Prostate gland (tissue), 2 donors: ENCODE measurements at places on chromosomes 6 and 20. TPM values are rescaled to one million over a fixed set of nuclear protein-coding genes. Genes with fewer than 3 reads are reported as not detected.

Gene RAD21L1
- total RNA-seq, result not detected

Gene BMP2
- total RNA-seq, result 5.6 TPM

Gene EYS
- total RNA-seq, result 0.18 TPM

Gene UFL1
- 21.2 TPM for total RNA-seq

Gene NMBR
- not detected for total RNA-seq

Gene FGD2
- 17.9 TPM for total RNA-seq

Gene RAMACL
- total RNA-seq, result 1.1 TPM

Gene STMND1
- total RNA-seq, result 15.6 TPM

Gene KCNQ5
- 3.6 TPM for total RNA-seq

Gene SMLR1
- not detected for total RNA-seq

Gene HLA-DRB1
- total RNA-seq, result 22.1 TPM

Gene HCRTR2
- total RNA-seq, result not detected

Gene RSPO3
- total RNA-seq, result 4.8 TPM

Gene RBL1
- 9.7 TPM for total RNA-seq

Gene TNF
- 0.23 TPM for total RNA-seq

Gene OR2J1
- not detected for total RNA-seq

Gene MEI4
- not detected for total RNA-seq

Gene PHACTR3
- not detected for total RNA-seq

Gene ASIP
- 3.6 TPM for total RNA-seq

Gene NRN1
- 1.1 TPM for total RNA-seq

Gene IP6K3
- 2.5 TPM for total RNA-seq

Gene EPPIN
- total RNA-seq, result 137 TPM

Gene MAPK13
- 34.6 TPM for total RNA-seq

Gene WDR27
- total RNA-seq, result 17.8 TPM

Gene DEFB124
- not detected for total RNA-seq

Gene MMP24
- total RNA-seq, result 1.7 TPM

Gene PI3
- total RNA-seq, result not detected

Gene HSPA1B
- total RNA-seq, result 331 TPM

Gene BTNL2
- total RNA-seq, result not detected

Gene C6orf132
- 45.9 TPM for total RNA-seq

Gene CBLN4
- total RNA-seq, result 0.18 TPM

Gene DNAH8
- total RNA-seq, result 0.36 TPM

Gene SUMO4
- total RNA-seq, result 2.4 TPM

Gene TP53TG5
- total RNA-seq, result not detected

Gene SCGN
- not detected for total RNA-seq

Gene CALHM5
- 1.8 TPM for total RNA-seq

Gene C2
- 16.0 TPM for total RNA-seq

Gene NTSR1
- not detected for total RNA-seq

Gene TEAD3
- total RNA-seq, result 34.1 TPM

Gene SNTA1
- total RNA-seq, result 25.4 TPM

Gene FNDC1
- total RNA-seq, result 0.51 TPM

Gene DDX43
- total RNA-seq, result 0.18 TPM

Gene RIPOR2
- 23.7 TPM for total RNA-seq

Gene TCP11
- 0.87 TPM for total RNA-seq

Gene EBF4
- total RNA-seq, result 48.9 TPM

Gene RNF114
- 239 TPM for total RNA-seq

Gene ZSCAN12
- 5.9 TPM for total RNA-seq
